Bladder microvascular endothelial cell (primary cell): ENCODE measurements at places on chromosomes 13 and 19. TPM values are rescaled to one million over a fixed set of nuclear protein-coding genes. Genes with fewer than 3 reads are reported as not detected.

IFNL1 gene
- not detected in 2 replicates for total RNA-seq

SLC6A16 gene
- under 0.01 and 0.63 TPM in 2 replicates for total RNA-seq

ZNF90 gene
- 0.81 and 1.0 TPM in 2 replicates for total RNA-seq

CEACAM7 gene
- 0.57 TPM in 1 of 2 replicates, not detected in the other for total RNA-seq

ZNF554 gene
- 2.3 and 3.3 TPM in 2 replicates for total RNA-seq

ZNF606 gene
- total RNA-seq = 5.7 and 11.6 TPM in 2 replicates

MEIOSIN gene
- not detected in 2 replicates for total RNA-seq

JAK3 gene
- 4.4 and 5.2 TPM in 2 replicates for total RNA-seq

CYP2A7 gene
- total RNA-seq = not detected in 2 replicates

KLK3 gene
- 0.16 TPM in 1 of 2 replicates, not detected in the other for total RNA-seq

CCDC70 gene
- total RNA-seq = not detected in 2 replicates

ANGPTL4 gene
- 3.6 and 26.3 TPM in 2 replicates for total RNA-seq

IZUMO2 gene
- total RNA-seq = not detected in 2 replicates

OVOL3 gene
- not detected in 2 replicates for total RNA-seq

NXNL1 gene
- total RNA-seq = not detected in 2 replicates

ZGLP1 gene
- 0.32 and 0.44 TPM in 2 replicates for total RNA-seq

ZNF524 gene
- total RNA-seq = 9.5 and 10.5 TPM in 2 replicates

RAB20 gene
- 0.76 and 1.5 TPM in 2 replicates for total RNA-seq

ZFR2 gene
- not detected in 2 replicates for total RNA-seq

FCER2 gene
- not detected in 2 replicates for total RNA-seq

IGSF23 gene
- total RNA-seq = 0.38 TPM in 1 of 2 replicates, not detected in the other

RYR1 gene
- total RNA-seq = not detected in 2 replicates

GPR183 gene
- total RNA-seq = under 0.01 and 0.19 TPM in 2 replicates

KLK7 gene
- total RNA-seq = not detected in 2 replicates

CYP4F2 gene
- under 0.01 TPM in 1 of 2 replicates, not detected in the other for total RNA-seq

NKPD1 gene
- under 0.01 and 0.13 TPM in 2 replicates for total RNA-seq
